ENCODE measurements at places on chromosomes 2 and 18.
A peak's percentile ranks its signal among the peaks of the same experiment; 100 is the strongest.

DNA sequence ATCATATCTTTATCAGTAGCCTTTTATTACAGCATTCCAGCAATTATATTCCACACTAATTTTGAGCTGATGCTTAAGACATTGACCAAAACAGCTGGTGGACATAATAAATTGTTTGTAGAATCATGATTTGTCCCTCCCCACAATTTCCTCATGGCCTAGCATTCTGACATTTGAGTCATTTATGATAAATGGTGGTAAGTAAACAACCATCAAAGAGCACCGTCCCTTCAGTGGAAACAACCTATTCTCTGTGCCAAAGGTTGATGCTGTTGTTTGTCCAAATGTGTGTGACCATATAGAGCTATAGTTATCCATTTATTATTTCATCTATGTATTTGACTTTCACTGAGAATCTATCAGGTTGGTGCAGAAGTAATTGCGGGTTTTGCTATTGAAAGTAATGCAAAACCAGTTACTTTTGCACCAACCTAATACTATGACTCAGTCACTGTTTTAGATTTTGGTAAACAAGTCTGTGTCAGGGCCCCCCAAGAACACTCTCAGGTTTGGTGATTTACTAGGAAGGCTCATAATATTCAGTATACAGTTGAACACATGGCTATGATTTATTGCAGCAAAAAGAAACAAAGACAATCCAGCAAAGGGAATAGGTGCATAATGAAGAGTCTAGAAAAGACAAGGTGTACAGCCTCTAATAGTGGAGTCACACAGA is 608.7 kb upstream of the REG3G start:
- DNase-seq, result no peak

- no peak for DNase-seq
These were observed 67.7 kb upstream of the ITGA4 start for GRCh38 chr2:181389524-181389923.

DNA sequence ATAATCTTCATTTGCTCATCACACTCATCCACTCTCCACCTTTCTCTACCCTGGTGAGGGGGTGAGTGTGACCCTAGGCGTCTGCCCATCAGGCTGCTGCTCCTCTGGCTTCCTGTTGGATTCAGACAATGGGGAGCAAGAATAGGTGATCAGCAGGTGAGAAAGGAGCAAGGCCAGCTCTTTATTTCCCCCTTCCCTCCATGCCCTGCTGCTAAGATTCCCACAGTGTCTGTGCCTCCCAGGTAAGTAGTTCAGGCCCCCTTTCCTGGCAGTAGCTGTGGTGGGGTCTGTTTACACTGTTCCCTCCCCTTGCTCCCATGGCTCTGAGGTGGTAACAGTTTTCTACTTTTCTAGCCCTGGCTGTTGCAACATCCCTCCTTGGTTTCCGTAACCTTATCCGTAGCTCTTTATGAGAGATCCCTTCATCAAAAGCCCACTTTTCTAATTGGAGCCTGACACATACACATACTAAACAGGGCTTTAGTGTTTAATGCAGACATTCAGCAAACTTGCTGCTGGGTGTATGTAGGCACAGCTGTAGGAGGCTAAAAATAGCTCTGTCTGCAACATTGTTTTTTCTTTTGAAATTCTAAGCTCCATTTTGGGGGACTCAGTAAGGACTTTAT is 27.5 kb downstream of the MAP2 start:
- DNase-seq, result no peak

GRCh38 chr2:166112193-166112605 is 15.6 kb downstream of the SCN1A start:
- no peak for DNase-seq

- no peak for DNase-seq
These were observed 75.7 kb downstream of the PIK3C3 start for GRCh38 chr18:42030586-42031182.

DNA sequence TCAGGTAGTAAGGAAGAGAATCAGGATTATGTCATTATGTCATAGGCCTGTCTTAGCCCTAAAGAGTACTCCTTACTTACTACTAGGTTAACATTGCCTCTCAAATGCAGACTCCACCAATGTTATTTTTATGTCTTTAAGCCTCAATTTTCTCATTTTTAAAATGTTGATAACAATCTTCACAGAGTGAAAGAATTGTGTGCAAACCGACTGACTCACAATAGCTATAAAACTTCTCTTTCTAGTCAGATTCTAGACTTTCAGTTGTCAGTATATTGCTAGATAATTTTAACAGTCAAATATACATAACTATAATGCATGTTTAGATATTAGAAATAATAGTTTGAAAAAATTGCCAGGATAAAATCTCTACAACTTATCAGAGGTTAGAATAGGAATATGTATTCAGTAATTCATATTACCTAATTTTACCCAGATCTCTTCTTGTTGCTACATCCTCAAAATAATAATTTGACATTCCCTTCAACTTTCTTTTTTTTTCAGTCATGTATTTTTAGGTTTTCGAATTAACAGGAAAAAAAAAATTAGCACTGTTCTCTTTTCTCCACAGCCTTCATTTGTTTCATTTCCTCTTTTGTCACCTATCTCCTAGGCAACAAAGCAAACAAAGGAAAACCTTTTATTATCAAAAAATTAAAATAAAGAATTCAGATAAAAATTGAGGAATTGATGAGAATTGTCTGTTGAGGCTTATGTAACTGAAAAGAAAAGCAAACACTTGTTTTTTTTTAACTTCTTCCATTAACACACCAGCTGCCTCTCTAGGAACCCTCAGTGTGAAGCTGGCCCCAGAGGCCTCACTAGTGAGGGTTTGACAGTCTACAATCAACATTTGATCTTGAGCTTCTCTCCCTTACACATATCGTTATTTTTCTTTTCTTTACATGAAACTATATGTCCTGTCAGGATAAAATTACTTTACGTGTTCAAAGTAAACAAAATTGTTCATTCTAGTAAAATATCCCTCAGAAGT is 279.0 kb downstream of the CALCRL start:
- no peak for DNase-seq

GRCh38 chr2:31967790-31968189 is 43.0 kb downstream of the MEMO1 start:
- DNase-seq, result no peak

DNA sequence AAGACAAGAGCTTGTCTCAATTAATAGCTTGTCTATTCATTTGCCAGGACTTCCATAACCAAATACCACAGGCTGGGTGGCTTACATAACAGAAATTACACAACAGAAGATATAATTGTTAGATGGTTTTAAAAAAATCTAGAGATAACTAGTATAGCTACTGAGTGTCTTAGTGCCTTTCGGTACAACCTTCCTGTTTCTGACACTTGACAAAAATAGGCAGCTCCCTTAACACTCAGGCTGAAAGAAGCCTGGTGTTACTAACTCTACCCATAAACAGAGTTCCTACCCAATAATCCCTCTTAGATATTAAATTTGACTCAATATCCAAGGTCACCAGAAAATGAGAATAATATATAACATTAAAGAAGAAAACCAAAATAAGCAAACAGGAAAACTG is 129.7 kb downstream of the BARD1 start:
- DNase-seq, result no peak

DNA sequence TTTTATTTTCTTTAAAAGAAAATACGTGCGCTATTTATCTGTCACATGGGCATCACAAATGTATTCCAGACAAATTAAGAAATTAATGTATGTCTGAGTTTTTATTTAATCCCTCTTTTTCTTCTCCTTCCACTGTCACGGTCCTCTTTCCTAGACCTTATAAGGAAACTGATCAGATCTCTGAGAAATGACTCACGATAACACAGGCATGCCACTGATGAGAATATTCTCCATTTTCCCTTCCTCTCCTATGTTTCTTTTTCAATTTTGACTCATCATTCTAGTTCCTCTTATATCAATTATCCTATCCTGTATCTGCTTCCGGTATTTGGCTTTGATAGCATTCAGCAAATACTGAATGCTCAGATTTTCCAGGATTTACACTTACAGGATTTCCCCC is 121.8 kb downstream of the DSC3 start:
- DNase-seq, result no peak

DNA sequence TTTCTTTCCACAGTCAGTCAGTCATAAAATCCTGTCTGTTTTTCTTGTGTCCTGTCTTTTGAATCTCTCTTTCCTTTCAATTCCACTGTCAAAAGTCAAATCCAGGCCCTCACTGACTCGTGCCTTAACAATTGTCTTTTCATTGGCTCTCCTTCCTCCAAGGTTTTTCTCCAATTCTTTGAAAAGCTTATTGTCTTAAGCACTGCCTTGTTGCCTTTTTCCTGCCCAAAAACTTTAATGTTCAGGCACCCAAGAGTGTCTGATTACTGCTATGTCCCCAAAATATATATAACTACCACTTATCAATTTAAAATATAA is 13.9 kb upstream of the SULT1C4 start:
- no peak for DNase-seq

DNA sequence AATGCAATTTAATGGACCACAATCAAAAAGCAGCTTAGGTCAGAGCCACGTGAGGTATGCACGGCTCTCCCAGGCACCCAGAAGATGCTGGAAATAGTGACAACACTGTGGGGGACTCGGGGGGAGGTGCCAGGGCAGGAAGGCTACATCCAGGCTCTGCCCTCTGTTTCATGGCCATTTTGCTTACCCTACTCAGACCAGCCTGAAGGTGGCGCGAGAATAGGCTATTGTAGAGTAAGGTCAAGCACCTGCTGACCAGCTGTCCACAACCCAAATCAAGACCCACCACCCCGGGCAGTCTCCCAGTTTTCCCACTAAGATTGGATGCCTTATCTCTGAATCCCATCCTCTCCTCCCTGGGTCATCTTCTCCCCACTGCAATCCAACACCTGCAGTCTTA is 115.7 kb downstream of the VIT start:
- no peak for DNase-seq

GRCh38 chr2:6888724-6889123 is 11.1 kb downstream of the RSAD2 start:
- no peak for DNase-seq

- DNase-seq, result no peak
These were observed 98.2 kb upstream of the MAP3K20 start for GRCh38 chr2:172977270-172978062.

GRCh38 chr2:144942516-144943256 is 422.8 kb upstream of the ZEB2 start:
- DNase-seq, result no peak

DNA sequence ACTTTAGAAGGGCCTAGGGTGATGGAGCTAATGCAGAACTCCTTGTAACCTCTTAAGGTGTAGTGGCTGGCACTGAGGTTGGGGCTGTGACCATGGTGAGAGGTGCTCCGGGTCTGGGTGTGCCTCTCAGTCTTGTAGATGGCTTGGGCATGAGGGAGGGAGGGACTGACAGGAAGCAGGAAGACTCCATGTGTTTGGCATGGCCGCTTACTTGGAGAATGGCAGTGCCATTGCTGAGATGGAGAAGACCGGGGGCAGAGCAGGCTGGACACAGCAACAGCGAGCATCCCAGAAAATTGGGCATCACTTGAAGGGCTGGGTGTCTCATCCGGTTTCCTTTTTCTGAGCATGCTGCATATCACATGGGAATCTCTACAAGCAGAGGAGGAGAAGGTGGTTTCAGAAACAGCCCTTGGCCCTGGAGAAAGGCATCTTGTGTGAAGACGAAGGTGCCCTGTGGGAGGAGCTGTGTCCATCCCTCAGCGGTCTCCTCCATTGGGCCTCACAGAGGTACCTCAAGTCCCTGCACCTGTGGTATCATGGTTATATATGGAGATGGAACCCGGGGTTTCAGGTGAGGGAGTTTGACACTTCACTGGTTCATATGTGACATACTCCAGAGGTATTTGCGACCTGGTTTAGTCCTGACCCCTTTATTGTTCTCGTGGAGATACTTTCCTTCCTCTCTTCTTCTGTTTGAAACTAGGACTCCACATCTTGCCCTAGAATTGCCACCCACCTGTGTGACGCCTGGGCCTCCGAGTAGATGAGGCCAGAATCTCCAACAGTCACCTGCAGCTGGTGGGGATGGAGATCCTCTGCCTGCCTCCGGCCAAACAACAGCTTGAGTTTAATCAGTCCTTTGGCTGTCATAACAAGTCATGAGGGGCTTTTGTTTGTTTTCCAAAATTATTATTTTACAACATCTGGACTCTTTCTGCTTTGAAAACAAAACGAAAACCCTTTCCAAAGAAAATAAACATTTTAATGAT is 45.6 kb downstream of the INPP4A start:
- no peak for DNase-seq

- no peak for DNase-seq
These were observed 2.8 kb downstream of the XDH start for GRCh38 chr2:31411771-31412170.

DNA sequence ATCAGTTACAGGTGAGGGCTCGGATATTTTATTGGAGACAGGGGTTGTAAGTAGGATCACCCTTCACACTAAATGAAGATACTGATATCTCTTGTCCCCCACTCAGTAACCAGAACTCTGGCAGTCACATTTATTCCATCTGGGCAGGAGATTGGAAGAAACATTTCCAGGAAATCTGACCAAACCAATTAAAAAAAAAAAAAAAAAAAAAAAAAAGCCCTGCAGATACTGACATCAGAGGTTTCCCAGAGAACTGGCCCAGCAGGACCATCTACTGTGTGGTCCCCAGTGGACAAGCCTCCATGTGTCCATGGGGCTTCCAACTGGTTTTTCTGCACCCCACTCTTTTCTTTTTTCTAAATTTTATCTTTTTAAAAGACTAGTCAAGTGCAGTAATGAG is 41.3 kb downstream of the SH2D6 start:
- DNase-seq, result no peak

- peak; percentile 64 for DNase-seq
These were observed at the start of gene CNGA3 for GRCh38 chr2:98346311-98347236. Gene CNGA3, plus strand, starts transcription at chr2:98346456. Its CDS starts 23,520 bp downstream, at chr2:98369976.

DNA sequence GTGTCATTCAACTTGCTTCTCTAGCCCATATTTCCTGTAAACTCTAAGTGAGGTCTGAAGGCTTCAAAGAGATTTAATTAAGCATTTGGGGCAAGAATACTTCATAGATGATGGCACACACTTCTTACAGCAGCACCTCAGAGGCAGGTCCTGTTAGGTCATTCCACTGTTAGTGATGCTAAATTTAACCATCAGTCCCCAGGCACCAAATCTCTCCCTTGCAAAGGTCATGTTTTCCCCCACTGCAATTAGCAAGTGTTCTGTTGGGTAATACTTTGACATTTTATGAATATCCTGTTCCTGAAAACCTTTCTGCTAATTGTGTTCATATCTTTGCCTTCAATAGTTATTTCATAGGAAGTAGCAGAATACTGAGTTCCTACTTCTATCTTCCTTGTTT is 117.0 kb downstream of the STK39 start:
- no peak for DNase-seq

GRCh38 chr2:144924827-144925226 is 404.9 kb upstream of the ZEB2 start:
- DNase-seq, result no peak

Measured in progenitor cell of endocrine pancreas (in vitro differentiated cells).